ENCODE measurements at places on chromosomes 1 and 21. TPM values are rescaled to one million over a fixed set of nuclear protein-coding genes. Genes with fewer than 3 reads are reported as not detected.

USH2A gene
- not detected for total RNA-seq

AGT gene
- total RNA-seq: under 0.01 TPM

ATP1A4 gene
- not detected for total RNA-seq

DRAXIN gene
- 0.17 TPM for total RNA-seq

PTCH2 gene
- total RNA-seq: 0.05 TPM

TIPRL gene
- total RNA-seq: 34.1 TPM

DNA sequence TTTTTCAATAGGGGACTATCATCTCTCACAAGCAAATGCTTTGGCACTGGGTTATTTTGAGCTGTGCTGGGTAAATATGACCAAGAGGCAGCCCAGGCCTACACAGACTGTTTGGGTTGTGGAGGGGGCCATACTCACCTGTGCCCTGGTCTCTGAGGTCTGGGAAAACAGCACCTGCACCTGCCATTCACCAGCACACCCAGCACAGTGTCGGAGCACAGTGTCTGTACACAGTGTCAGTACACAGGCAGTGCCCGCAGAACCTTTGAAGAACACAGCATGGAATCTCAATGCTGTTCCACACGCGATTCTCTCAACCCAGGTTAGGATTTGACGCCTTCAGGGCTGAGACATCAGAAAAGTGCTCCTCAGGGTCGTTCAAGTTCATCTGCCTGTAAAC, 35.0 kb upstream of the FAM89A start:
- no peak for DNase-seq

DNA sequence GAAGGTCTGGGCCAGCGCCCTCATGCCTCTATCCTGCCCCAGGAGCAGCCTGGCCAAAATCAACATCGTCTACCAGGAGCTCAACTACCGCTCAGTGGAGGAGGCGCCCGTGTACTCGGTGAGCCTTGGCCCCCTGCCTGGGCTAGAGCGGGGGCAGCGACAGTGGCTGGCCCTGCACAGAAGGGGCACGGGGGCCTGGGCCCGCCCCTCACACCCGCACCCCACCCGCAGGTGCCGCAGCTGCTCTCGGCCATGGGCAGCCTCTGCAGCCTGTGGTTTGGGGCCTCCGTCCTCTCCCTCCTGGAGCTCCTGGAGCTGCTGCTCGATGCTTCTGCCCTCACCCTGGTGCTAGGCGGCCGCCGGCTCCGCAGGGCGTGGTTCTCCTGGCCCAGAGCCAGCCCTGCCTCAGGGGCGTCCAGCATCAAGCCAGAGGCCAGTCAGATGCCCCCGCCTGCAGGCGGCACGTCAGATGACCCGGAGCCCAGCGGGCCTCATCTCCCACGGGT, 10.8 kb downstream of the SCNN1D start:
- no peak for DNase-seq

- DNase-seq: no peak
Observed at GRCh38 chr1:2042830-2043773, 7.1 kb upstream of the PRKCZ start.

GRCh38 chr21:41564871-41565274, 56.9 kb upstream of the TMPRSS2 start:
- peak; percentile 67 for DNase-seq

GRCh38 chr1:230232371-230232771, 165.3 kb downstream of the GALNT2 start:
- DNase-seq: no peak

DNA sequence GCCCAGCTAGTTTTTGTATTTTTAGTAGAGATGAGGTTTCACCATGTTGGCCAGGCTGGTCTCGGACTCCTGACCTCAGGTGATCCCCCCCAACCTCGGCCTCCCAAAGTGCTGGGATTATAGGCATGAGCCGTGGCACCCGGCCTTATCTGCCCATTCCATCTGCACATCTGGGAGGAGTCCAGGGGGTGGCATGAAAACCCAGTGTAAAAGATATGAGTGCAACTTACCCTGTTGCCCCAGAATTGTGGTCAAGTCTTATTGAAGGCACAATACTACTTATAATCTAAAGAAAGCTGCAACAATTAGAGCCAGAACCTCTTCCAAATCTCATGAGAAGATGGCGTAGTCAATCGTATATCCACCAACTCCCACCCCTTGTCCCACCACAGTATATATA, 18.4 kb downstream of the CTXND2 start:
- no peak for DNase-seq

GRCh38 chr1:111729946-111730681, 9.1 kb downstream of the INKA2 start:
- no peak for DNase-seq

DNA sequence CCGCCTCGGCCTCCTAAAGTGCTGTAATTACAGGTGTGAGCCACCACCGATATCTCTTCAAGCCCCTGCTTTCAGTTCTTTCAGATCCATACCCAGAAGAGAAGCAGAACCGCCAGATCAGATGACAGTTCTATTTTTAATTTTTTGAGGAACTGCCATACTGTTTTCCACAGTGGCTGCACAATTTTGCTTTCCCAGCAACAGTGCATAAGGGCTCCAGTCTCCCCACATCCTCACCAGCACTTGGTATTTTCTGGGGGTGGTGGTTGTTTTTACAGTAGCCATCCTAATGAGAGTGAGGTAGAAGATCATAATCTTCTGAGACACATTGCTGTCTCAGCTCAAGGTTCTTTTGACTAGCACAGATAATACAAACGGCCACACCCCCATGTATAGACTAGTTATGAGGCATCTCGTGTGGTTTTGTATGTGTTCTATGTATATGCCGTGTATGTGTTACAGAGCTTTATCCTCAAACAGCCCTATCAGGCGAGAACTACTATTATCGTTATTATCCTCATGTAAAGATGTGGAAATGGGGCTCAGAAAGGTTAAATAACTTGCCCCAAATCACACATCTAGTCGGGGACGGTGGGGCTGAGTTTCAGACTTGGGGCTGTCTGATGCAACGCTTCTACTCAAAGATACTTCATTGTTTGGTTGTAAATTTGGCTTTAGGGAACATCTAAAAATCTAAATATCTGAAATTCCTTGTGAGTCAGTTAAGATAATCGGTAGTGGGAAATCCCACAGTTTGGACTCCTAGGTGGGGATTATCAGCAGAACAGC, 12.0 kb downstream of the FHAD1 start:
- no peak for DNase-seq

GRCh38 chr1:231192620-231193163, 30.8 kb downstream of the TRIM67 start:
- DNase-seq: peak; percentile 92

GRCh38 chr1:28083876-28084275, 4.5 kb downstream of the EYA3 start:
- DNase-seq: no peak

- DNase-seq: no peak
Observed at GRCh38 chr1:169392406-169392805, 24.4 kb downstream of the BLZF1 start.

GRCh38 chr1:66000033-66000637, 207.4 kb downstream of the PDE4B start:
- DNase-seq: no peak

DNA sequence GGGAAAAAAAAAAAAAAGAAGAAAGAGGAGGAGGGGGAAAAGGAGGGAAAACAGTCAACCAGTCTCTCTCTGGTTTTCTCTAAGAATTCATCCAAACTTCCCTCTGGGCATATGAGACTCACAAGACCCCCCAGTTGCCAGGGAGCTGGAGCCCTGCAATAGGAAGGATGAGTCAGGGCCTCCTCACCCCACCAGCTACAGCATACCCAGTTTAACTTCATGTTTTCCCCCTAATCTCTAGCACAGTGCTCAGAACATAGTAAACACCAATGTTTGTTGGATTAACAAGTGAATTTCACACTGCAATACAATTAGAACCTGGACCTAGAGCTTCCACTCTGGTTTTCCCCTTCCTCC, 7.8 kb downstream of the F11R start:
- peak; percentile 71 for DNase-seq

DNA sequence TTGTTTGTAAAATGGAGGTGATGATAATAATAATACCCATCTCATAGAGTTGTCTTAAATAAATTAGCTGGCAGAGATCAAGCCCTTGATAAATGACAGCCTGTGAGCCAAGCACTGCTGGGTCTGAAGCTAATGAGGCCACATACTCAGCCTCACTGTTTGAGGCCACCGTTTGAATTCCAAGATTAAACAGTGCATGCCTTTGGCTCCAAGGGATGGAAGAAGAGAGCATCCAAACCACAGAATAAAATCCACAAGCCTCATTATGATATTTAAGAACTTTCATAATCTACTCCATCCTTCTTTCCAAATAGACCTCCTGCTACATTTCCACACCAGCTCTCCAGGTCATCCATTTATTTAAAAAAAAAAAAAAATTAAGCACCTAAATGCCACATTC, 29.0 kb downstream of the TGFBR3 start:
- DNase-seq: no peak

DNA sequence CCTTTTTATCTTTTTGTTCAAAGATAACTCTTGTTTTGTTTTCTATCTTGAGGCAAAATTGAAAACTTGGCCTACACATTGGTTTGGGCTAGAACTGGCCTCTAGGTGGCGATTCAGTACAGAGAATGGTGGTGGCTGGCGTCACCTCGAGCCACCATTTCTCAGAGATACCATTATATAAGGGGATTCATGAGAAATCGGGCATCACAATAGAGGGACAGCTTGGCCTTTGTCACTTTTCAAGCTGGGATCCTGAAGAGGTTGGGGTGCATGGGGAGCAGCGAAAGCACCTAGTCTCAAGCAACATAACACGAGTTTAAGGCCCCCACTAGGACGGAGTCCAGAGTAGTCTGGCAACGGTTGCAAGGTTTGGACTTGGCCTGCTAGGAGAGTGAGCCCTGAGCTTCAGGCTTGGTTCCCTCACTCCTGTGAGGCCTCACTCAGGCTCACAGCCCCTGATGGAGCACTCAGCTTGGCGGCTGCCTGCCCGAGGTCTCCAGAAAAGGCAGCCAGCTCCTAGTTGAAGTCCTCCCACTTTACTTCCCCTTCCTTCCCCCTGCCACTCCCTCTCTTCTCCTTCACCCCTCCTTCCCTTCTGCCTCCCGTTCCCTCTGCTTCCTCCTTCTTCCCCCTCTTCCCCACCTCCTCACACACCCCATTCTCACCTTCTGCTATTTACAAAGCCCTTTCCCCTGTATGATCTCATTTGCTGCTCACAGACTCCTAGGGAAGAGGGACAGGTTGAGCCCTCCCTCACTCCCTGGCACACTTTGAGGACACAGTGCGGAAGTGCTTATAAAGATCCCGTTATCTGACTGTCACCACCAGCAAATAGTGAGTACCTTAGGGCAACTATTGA, 67.8 kb downstream of the LRIG2 start:
- DNase-seq: peak; percentile 81

DNA sequence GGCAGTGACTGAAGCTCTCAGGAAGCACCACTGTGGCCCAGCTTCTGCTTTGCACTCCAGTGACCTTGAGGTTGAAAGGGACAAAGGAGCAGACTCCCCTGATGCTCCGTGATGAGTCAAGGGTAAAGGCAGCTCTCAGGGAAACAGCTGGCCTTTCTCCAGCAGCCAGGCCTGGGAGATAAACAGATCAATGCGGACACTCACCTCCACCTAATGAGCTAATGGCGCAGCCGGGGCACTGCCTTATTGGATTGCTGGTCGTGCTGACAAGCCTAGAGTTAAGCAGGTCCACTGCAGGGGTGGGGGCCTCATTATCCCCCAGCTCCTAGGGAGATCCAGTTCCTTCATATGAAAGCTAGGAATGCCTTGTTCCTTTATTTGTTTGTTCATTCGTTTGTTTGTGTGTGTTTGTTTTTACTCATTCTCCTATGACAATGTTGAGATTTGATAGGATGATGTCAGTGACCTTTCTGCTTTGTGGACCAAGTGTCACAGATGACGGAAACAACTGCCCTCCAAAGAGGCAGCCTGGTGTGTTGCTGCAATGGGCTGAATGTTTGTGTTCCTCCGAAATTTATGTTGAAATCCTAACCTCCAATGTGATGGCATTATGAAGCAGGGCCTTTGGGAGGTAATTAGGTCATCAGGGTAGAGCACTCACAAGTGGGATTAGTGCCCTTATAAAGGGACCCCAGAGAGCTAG, 141.4 kb upstream of the BEND5 start:
- DNase-seq: no peak
